ENCODE measurements at places on chromosomes 7 and 10.
A peak's percentile ranks its signal among the peaks of the same experiment; 100 is the strongest.

GRCh38 chr10:6786579-6787031 is 206.5 kb upstream of the PRKCQ start:
- no peak for DNase-seq

GRCh38 chr7:158125721-158126120 is 461.9 kb downstream of the PTPRN2 start:
- no peak for DNase-seq

GRCh38 chr10:2246747-2247146 is 509.4 kb upstream of the ADARB2 start:
- no peak for DNase-seq

DNA sequence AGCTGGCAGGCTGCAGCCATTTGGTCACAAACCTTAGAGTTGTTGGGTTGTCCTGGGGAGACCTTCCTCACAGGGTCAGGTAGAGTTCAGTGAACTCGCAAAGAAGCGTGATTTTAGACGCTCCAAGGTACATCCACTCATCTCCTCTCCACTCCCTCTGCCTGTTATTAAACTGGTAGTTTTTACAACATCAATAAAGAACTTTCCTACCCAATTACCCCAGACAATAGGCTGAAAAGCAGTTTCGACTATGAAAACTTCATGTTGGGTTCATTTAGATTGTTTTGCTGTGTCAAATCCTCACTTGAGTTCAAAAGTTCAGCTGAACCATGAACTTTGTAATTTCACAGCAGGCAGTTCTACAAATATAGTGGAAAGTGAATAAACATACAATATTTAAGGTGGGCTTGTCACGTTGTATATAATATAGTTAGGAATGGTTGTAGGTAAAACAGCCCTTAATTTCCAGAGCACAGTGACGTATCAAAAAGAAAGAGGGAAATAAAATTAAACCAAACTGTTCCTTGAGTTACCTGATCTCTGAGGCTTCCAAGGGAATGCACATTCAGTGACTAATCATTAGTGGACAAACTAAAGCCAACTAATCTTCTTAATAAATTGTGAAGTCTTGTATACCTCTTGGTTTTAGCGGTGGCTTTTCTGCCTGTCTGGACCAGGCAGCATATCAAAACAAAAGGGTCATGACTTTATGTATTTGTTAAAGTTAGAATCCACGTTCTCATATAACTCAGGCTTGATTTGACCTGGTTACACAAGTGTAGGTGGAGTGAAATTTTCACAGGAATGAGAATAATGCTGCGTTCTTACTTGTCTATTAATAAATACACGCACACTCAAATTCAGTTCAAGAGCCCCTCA is 100.5 kb downstream of the CYP26A1 start:
- DNase-seq = no peak

DNA sequence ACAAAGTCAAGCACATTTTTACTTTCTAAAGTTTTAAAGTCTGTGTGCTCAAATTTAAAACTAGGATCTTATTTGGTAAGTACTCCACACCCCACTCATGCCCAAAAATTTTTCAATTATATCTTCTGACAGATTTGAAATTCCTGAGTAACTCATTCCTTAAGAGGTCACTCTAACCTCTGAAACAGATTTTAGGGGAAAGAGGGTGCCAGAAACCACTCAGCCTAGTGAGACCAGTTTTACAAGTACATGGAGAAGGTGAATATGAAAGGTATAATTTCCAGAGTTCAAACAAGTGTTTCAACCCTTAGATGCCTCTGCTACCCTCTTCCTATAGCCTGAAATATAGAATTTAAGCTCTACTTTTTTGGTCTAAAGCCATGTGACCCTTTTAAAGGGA is 79.2 kb downstream of the C7orf25 start:
- no peak for DNase-seq

GRCh38 chr7:111498391-111499007 is 63.8 kb downstream of the IMMP2L start:
- no peak for DNase-seq

DNA sequence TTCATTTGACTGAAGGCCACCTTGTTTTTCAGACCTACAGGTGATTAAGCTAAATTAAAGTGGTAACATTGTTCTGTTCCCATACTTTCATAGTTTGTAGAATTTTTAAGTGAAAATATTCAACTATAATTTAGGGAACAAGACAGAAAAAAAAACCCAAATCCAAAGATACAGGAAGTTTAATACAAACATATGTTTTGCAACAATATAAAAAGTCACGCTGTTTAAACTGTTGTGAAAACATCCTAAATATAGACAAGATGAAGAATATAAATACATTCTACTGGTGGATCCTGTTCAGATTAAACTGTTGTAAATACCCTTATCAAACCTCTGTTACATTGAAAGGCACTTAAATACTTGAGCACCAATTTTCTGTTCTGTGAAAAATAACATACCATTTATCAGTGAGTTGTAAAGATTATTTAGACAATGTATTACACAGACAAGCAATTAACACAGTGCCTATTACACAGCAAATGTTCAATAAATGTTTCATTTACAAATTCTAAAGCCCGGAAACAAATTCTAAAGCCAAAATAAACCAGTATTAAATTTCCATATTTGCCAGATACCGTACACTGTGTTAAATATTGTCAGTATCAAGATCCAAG is 14.2 kb downstream of the ASZ1 start:
- no peak for DNase-seq

DNA sequence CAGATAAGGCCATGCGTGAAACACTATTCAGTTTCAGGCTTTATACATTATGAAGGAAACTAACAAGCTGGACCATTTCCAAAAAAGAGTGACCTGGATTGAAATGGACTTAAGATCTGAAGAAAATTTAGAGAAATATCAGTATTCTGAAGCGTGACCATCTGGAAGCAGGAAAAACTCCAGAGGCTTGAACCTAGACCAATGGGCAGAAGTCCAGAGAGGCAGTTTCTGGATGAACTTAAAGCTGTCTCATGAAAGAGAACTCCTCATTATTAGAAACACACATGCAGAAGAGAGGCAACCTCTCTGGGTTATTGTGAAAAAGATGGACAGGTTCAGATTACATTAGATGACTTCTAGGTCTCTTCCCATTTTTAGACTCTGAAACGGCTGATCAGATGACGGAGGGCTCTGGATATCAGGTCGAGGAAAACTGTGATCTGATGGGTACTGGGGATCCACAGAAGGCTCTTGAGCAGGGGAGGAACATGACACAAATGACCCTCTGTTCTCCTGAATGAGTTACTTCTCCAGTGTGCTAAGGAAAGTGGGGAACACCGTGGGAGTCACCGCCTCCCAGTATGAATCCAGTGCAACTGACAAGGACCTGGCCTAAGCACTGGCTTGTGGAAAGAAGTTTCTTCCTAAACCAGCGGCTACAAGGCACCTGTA is 116.5 kb downstream of the SPDYE5 start:
- DNase-seq = no peak

GRCh38 chr7:97078023-97078969 is 39.2 kb upstream of the SDHAF3 start:
- no peak for DNase-seq

DNA sequence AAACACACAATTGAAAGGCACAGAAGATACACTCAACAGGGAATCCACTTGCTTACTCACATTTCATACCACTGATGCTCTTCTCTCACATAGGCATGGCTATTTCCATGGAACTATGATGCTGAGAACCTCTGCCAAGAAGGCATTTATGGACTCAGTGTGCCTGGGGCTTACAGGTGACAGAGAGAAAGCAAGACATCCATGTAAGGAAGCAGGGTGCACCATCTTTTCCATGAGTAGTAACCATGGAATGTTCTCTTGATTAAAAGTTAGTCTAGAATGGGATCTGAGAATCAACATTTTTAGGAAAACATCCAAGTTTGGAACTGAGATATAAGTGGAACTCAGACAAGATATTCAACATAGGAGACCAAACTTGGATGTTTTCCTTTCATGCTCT is 52.5 kb upstream of the MACC1 start:
- DNase-seq = no peak

DNA sequence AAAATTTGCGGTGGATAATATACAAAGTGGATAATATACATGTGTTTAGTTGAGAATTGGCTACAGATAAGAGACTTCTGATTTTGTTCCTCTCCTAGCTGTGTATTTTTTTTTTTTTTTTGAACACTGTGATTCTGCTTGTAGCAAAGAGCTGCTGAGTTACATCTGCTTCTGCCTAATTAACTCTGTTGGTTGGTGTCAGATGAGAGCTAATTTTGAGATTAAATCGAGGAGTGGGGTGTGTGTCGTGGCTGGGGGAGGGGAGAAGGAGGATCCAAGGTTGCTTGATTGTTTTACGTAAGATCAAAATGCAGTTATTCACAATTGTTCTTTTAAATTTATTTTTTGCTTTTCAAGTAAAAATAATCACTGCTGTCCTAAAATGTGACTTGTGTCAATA is 11.3 kb downstream of the KAT6B start:
- DNase-seq = no peak

- peak; percentile 6 for DNase-seq
These were observed 404.6 kb downstream of the PHTF2 start for GRCh38 chr7:78203042-78203720.

GRCh38 chr7:90994601-90995000 is 269.6 kb upstream of the FZD1 start:
- DNase-seq = no peak

GRCh38 chr10:88528201-88528600 is 54.9 kb downstream of the RNLS start:
- DNase-seq = no peak

GRCh38 chr10:85222300-85222699 is 893.9 kb downstream of the CCSER2 start:
- DNase-seq = no peak

DNA sequence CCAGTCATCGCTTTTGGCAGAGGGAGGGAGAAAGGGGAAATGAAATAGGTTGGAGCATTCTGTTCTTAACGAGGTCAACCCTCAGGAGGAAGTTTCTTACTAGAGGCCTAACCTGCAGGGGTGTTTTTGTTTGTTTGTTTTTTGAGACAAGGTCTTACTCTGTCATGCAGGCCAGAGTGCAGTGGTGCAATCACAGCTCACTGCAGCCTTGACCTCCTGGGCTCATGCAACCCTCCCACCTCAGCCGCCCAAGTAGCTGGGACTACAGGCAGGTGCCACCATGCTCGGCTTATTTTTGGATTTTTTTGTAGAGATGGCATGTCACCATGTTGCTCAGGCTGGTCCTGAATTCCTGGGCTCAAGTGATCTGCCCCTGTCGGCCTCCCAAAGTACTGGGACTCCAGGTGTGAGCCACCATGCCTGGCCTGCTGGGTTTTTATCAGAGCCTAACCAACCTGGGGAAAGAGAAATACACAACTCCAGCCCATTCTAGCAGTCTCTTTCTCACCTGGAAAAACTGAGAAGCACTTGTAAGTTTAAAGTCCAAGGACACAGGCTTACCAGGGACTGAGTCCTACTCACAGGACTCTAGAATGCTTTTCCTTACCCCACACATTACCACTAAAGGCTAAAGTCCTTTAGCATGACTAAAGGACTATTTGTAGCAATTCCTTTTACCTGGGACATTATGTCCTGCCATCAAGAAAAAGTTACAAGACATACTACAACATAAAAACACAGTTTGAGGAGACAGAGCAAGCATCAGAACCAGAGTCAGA is 101.0 kb upstream of the EGFR start:
- DNase-seq = no peak

GRCh38 chr7:151381348-151382078 is 28.3 kb downstream of the WDR86 start:
- DNase-seq = no peak

DNA sequence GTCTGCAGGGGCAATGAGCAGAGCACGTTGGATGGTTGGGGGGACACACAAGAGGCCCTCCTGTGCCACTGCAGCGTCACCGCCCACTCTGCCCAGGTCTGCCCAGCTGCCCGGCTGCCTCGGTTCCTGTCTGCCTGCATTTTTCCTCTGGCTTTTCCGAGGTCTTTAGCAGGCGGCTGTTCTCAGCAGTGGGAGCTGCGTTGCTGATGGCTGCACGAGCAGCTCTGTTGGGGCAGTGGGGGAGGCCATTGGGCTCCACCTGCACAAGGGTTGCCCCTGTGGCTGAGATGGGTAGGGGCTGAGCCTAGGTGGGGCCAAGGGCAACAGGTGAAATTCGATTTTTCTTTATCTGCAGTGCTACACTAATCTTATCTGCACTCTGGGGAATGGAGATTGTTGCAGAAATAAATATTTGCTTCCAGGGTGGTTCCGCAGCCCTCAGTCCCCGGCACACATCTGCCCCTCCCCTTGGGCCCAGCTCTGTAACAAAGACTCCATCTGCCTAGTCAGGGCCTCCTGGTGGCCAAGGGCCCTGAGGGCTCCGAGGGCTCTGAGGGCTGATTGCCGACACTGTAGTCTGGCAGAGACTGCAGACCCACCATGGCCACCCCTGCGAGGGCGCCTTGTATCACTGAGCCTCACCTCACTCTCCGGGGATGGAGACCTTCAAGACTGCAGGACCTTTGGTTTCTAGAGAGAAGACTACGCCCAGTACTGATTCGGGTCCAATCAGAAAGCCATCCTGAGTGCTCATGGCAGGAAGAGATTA is 141.7 kb upstream of the SHH start:
- DNase-seq = no peak

DNA sequence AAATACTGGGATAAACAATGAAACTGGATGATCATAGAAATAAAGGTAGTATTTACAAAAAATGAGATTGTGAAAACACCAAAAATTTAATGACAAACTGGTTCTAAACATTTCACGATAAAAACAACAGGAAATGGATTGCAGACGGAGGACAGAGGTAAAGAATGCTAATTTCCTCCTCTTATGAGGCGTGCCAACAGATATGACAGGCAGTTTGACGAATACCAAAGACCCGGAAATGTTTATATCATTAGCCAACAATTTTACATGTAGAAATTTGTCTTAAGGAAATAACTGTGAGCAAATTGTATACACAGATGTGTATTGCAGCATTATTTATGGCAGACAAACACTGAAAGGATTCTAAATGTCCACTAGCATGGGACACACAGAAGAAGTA is 162.0 kb upstream of the MGMT start:
- DNase-seq = no peak

DNA sequence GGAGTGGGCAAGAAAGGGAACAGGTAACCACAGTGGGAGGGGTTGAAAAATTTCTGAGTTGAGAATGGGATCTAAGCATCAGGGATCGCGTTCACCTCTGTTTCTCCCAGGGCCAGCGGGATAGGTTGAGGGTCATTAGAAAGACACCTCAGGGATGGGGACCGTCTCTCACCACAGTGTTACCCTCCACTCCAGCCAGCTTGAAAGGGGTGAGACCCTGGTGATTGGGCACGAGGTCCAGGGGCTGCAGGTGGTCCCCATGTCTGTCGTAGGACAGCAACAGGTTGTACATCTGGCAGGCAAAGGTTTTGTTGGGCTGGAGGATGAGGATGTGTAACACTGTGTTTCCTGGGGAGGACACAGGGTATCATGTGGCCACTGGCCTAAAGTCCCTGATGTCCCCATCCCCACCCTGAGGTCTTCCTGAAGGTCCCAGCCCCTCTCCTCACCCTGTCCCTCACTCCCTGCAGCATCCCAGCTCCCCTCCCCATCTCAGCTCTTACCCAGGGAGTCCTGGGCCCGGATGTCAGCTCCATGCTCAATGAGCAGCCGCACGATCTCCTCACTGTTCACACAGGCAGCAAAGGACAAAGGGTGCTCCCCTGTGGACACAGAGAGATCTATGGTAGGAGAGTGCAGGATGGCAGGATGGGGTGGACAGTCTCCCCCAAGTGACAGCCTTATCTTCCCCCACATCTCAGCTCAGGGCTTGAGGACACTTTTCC is 9.1 kb downstream of the TRPV6 start:
- no peak for DNase-seq

GRCh38 chr10:71423250-71423649 is 26.5 kb downstream of the CDH23 start:
- no peak for DNase-seq

Measured in RKO (cell line).